Activated effector memory CD4-positive, alpha-beta T cell treated with Interleukin-2 at 50 U/mL for 16 hours (primary cell): ENCODE measurements at places on chromosomes 12 and 14.

DNA sequence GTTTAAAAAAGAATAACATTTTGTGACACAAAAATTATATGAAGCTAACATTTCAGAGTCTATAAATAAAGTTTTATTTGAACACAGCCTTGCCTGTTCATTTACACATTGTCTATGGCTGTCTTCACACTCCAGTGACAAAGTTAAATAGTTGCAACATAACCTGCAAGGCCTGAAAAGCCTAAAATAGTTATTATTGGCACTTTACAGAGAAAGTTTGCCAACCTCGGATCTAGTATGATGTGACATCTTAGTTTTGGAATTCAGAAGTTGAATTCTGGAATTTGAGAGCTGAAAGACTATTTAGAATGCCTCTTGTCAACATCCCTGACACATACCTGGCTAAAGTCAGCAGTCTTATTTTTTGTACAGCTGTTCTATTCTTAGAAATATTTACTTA lies 68.3 kb downstream of the DYRK2 start:
- no peak for DNase-seq

DNA sequence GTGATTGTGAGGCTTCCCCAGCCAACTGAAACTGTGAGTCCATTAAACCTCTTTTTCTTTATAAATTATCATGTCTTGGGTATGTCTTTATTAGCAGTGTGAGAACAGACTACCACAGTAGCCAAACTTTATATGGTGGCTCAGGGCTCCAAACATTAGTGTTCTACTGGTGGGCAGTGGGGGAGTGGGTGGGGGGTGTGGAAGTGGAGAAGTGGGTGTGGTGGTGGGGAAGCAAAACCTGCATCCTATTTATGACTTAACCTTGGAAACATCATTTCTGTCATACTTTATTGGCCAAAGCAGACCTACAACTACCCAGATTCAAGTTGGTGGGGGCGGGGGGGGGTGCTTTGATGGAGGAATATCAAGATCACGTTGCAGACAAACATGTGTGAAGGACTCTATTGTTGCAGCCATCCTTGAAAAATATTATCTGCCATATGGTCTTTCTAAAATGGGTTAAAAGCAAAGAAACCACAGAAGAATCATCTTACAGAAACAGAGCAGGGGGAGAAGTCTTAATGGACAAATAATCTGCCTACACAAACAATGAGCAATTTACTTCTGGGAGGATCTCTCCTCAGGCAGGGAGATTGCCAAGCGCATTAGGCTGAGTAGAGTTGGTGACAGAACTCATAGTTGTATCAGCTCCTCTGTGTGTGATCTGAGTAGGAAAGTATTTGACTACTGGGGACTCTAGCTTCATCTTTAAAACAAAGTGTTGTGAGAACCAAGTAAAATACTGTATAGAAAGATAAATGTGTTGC lies 1.4 kb upstream of the PWP1 start:
- no peak for DNase-seq

DNA sequence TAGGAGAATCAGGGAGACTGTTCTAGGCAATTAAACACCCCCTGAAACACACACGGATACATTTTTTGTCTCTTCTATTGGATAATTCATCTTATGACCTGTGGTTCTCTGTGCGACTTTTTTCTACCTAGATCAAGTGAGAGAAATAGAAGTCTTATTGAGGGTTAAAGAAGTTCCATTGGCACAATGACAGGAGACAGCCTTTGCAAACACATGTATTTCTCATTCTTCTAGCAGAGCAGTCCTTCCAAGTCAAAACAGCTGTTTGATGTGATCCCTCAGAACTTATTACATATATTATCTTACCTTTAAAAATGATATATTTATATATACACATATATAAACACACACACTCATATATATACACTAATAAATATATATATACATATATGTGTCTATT lies 496.7 kb downstream of the SLC6A15 start:
- no peak for DNase-seq

DNA sequence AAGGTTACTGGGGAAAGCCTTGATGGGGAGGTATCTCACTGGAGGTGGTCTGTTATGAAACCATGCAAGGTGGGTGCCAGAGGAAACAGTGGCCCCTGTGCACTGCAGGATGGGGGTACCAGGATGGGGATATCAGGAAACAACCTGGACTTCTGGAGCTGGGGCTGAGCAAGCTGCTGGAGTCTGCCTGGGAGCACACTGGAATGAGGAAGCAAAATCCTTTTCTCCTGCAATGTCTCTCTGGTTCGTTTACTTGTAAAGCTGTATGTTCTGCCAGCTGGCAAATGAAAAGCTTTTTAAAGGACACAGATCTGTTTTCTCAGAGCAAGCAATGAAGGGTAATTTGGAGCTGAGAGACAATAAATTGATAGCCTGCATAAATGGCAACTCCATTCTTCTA lies 23.2 kb upstream of the SERPINA1 start:
- no peak for DNase-seq

GRCh38 chr12:111283966-111284365 lies 84.9 kb downstream of the PHETA1 start:
- no peak for DNase-seq

DNA sequence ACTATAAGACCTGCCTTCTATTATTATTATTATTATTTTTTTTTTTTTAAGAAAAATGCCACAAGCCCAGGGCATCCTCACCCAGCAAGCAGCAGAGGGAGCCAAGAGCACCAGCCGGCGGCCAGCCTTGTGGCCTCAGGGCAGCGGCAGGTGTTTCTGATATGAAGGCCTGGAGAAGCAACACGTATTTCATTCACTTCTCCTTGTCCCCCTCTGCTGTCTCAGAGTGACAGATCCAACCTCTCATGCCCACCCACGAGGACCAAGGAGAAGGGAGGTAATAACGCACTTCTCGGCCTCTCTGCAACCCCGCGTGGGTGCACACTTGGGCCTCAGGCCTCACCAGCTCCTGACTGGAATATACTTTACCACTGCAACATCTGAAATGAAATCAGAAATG lies 25.4 kb downstream of the CDC42BPB start:
- no peak for DNase-seq
